ENCODE measurements at places on chromosomes 12 and 14.

DNA sequence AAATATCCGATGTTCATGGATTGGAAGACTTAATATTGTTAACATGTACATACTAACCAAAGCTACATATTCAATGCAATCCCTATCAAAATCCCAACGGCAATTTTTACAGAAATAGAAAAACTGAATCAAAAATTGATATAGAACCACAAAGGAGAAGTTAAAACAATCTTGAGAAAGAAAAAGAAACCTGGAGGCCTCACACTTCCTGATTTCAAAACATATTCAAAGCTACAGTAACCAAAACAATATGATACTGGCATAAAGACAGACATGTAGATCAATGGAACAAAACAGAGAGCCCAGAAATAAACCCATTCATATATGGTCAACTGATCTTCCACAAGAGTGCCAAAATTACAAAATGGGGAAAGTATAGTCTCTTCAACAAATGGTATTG lies 5.4 kb upstream of the PELI2 start:
- DNase-seq: no peak

DNA sequence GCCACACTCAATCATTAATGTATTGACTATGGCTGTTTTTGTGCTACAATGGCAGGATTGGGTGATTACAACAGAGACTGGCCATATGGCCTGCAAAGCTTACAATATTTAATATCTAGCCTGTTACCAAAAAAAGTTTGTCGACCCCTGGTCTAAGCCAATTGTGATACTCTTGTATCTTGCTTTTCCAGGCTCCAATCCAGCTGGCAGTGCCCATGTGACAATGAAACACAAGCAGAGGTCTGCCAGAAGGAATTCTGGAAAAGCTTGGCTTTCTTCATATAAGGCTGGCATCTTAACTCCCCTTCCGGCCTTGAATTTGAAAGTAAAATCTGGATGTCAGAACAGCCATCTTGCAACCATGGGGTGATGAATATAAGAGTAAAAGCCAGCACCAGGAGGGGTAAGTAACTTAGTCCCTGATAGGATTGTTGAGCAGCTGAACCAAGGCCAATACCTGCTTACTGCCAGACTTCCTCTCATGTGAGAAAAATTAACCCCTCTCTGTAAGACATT lies 458.7 kb downstream of the TMTC2 start:
- DNase-seq: no peak

- no peak for DNase-seq
These were observed 6.7 kb upstream of the SERPINA6 start for GRCh38 chr14:94329857-94330256.

- no peak for DNase-seq
These were observed 199.6 kb downstream of the SLC2A13 start for GRCh38 chr12:39906237-39906636.

- DNase-seq: no peak
These were observed 7.0 kb downstream of the GPX2 start for GRCh38 chr14:64935508-64935907.

DNA sequence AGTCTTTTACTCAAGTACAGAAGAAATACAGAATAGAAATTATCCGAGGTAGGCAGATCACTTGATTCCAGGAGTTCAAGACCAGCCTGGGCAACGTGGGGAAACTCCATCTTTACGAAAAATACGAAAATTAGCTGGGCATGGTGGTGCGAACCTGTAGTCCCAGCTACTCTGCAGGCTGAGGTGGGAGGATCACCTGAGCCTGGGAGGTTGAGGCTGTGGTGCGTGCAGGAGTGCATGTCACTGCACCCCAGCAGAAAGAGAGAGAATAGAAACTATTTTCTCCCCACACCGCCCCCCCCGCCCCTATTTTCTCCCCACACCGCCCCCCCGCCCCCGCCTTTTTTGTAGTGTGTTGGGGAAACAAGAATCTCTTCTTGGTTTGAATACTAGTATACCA lies 2.2 kb downstream of the DNM1L start:
- no peak for DNase-seq

DNA sequence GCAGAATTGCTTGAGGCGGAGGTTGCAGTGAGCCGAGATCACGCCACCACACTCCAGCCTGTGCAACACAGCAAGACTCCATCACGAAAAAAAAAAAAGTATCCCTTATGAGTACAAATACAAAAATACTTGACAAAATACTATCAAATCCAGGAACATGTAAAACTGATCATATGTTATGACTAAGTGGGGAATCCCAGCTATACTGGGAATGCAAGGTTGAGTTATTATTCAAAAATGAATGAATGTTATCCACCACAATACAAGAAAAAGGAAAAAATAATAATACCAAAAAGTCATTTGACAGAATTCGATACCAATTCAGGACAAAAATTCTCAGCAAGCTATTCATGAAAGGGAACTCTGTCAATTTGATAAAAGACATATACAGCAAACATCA lies 32.6 kb downstream of the MOK start:
- DNase-seq: no peak

DNA sequence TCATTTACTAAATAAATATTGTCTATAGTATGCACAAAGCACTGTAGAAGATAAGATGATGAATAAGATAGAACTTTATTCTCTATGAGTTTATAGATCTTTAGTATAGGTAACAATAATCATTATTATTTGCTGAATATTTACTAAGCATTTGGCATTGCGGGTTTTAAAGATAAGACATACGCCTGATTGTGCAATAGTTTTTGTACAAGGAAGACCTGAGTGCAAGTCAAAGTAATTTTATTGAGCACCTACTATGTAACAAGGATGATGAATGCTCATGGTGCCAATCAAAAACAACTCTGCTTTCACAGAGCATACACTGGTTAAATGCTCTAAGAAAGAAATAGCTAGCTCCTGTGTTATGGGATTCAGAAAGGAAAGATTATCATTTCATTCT lies 1461.7 kb upstream of the FLRT2 start:
- DNase-seq: no peak

DNA sequence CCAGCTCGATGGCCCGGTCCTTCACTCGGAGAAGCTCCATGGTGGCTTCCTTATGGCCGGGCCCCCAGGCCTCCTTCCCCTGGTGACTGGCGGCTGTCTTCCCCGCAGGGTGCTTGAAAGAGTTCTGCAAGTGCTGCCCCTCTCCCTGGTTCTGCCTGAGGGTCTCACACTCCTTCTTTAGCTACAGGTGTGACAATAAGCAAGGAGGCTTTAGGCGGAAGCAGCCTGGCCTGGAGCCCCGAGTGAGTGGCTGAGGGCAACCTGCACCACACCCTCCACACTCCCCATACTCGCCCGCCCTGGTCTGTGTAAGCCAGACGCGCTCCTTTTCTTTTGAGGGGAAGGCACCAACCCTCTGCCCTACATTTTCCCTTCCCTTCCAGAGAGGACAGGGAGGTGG lies 62.5 kb upstream of the GPR68 start:
- DNase-seq: no peak

DNA sequence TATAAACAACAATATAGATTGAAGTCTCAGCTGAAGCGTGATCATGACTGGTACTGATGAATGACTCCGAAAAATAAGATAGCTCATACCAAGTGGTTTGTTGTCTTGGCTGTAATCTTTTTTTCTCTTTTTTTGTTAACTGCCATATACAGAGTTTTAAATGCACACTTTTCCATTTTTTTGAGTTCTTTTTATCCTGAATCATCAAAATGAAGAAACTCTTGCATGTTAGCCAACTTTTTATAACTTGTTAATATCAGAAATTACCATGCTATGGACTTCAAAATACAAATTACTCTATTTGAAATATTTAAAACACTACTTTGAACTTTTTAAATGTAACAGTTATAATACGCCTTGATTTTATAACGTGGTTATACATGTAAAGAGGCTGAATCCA lies 10.1 kb upstream of the KCNMB4 start:
- no peak for DNase-seq

GRCh38 chr12:101439236-101439635 lies 31.7 kb upstream of the ARL1 start:
- DNase-seq: no peak

- DNase-seq: no peak
These were observed 21.3 kb downstream of the SPX start for GRCh38 chr12:21547437-21547836.

DNA sequence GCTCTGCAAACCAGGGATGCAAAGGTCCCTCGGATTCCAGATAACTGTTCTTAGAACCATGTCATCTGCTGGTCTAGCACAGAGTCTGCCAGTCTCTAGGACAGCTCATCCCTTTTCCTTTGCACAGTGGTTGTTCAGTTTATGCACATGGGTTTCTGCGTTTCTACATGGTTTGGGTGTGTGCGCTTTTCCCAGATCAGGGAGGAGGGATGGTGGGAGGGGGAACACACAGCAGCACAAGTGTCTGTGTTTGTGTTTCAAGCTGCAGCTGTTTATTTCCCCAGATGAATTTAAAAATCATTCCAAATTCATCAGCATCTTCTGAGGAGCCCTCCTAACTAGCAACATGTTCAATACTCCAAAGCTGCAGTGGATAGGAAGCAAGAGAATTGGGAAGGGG lies 45.4 kb downstream of the ANO2 start:
- no peak for DNase-seq

All from SK-N-MC (cell line).